NCI-H1694 (cell line): ENCODE measurements at places on chromosomes 1 and 21.

- no peak for DNase-seq
Observed at GRCh38 chr1:33332881-33333280, 12.0 kb upstream of the A3GALT2 start.

DNA sequence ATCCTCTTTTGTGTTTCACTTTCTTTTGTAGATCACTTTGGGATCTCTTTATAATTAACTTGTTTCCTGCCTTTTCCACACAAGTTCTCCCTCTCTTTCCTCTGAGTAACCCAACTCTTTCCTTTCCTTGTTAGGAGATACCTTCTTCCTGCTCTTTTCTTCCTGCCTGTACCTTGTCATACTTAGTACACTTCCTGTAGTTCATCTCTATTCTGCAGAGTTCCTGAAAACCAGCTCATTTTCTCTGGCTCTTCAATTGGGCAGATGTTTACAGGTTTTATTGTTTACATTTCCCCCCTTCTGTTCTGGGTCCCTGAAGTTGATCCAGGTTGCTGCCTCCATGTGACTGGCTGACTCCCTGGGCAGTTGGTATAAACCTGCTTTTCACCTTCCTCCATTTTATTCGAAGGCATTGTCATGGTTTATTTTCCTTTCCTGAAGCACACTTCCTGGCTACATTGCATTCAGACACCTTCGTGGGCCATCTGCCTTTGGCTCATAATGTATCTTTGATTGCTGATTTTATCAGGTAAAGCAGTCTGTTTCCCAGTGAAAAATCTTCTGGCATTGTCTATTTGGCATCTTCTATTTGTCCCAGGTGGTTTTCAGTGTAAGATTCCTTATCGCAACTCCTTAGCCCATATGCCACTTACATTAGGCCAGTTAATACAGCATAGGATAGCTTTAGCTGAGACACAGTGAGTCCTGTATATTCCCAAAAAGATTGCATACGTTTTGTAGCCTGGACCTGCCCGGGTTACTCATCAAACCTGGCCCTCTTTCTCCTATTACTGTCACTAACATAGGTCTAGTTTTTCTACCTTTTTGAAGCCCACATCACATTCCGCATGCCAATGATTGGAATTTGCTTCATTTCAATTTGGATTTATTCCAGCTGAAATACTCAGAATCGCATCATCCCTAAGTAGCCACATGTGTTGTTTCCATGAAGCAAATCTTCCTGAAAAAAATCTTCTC is 15.4 kb downstream of the CTH start:
- DNase-seq, result no peak

GRCh38 chr1:44670751-44671640 is 3.3 kb downstream of the TMEM53 start:
- DNase-seq, result no peak

DNA sequence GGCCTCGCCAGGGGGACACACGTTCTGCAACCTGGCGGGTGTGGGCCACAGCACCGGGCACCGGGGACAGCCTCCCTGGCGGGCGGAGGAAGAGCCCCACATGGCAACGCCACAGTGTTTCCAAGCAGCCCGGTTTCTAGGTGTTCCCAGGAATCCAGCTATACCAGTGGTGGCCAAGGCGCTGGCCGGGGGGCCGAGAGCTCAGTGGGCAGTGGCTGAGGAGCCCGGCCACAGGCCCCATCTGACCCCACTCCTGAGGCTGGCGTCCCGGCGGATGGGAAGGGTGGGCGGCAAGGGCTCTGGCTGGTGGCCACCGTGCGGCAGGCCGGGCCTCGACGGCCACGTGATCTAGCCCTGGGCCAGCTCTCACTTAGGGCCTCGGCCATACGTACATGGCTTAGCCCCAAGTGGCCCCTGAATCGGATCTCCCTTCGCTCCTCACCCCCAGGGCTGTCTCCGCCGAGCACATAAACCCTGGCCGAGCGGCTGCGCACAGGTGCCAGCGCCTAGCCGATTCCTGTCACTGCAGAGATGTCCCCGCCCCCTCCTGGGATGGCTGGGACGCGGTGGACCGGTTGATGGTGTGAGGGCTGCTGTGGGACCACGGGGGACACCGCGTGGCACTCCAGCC is 68.7 kb downstream of the MORN1 start:
- DNase-seq, result no peak

GRCh38 chr1:222250376-222250775 is 297.5 kb downstream of the HHIPL2 start:
- no peak for DNase-seq

DNA sequence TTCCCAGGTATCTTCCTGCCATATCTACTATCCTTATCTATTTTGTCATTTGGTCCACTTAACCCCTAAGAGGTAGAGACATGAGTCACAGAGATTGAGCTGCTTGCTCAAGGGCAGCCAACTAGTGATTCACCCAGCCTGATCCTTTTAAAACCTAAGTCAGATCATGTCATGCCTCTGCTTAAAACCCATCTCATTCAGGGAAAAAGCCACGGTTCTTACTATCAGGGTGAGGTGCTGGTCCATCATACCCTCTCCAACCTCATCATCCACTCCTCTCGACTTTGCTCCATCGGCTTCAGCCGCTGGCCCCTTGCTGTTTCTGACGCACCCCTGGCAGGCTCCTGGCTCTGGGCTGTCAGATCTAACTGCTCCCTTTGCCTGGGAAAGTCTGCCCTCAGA is 14.4 kb upstream of the PPP1R15B start:
- no peak for DNase-seq

DNA sequence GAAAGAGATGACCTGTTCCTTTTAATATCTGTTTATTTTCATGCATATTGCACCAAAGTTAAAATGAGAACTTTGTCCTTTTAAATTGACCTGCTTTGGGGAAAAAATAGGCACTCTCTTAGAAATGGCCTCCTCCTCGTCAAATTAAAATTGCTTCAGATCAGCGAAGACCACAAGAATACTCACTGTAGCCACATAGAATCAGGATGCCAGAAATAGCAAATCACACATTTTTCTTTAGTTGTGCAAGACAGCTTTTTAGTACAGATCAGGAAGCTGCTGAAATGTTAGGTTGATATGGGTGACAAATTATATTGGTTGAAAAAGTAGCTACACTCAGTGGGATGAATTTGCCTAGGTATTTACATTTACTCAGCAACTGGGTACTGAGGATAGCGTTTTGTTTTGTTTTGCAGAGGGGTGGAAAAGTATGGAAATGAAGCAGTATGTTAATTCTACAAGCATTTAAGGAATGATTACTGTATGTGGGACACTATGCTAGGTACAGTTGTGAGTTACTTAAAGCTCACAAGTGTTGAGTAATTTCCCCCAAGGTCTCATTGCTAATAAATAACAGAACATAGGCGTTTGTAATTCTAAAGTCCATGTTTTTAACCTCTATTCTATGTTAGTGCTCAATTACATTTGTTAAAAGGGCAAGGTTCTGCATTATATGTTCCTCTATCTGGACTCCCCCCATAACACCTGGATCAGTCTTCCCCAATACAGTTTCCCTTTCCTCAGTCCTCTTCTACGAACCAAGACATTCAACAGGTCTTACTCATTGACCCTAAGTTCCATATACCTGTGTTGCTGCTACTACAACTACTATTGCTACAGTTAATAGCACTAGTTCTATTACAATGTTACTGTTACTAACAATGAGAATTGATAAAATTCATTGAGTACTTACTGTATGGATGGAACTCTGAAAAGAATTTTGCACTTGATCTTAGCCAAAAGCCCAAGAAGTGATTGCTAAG is 99.4 kb upstream of the S1PR1 start:
- no peak for DNase-seq

DNA sequence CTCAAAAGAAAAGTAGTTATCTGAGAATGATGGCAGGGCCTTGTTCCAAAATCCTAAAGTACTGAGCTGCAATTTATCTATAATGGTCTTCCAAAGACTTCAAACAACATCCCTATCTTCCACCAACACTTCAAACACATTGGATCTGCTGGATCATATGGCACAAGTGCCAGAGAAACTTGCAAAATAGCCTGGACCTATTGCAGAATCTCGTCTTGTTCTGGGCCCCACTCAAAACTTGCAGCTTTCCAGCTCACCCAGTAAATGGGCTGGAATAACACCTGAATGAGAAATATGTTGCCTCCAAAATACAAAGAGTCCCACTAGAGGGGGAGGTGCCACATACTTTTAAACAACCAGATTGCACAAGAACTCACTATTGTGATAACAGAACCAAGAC is 44.0 kb upstream of the PKN2 start:
- no peak for DNase-seq

DNA sequence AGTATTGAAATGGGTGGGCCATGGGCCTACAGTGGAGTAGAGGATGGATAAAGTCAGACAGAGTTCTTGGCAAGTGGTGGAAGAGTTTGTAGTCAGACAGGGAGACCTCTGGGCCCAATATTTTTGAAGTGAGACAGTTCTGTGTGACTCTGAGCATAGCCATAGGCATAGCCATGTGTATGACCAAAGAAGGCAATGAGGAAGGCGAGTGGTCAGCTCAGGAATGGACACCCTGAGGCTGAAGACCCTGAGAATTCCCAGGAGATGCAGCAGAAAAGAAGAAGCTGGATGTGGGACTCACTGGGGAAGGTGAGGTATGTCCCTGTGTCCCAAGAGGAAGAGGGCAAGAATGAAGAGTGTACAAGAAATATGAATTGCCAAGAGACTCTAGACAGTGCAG is 210.6 kb upstream of the IRF2BP2 start:
- DNase-seq, result no peak

DNA sequence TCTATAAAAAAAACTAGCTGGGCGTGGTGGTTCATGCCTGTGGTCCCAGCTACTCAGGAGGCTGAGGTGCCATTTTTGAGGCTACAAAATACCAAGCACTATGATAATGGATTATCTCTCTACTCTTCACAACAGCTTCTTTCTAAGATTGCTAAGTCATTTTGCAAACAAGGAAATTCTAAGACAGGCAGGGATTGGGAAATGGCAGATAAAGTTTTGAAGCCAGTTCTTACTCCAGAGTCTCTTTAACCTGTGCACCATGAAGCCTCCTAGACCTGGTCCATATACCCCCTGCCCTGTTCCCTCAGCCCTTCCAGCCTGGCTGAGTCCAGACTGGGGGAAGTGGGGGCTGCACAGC is 39.5 kb upstream of the DMBX1 start:
- no peak for DNase-seq

GRCh38 chr1:165138960-165139359 is 217.6 kb downstream of the LMX1A start:
- no peak for DNase-seq

DNA sequence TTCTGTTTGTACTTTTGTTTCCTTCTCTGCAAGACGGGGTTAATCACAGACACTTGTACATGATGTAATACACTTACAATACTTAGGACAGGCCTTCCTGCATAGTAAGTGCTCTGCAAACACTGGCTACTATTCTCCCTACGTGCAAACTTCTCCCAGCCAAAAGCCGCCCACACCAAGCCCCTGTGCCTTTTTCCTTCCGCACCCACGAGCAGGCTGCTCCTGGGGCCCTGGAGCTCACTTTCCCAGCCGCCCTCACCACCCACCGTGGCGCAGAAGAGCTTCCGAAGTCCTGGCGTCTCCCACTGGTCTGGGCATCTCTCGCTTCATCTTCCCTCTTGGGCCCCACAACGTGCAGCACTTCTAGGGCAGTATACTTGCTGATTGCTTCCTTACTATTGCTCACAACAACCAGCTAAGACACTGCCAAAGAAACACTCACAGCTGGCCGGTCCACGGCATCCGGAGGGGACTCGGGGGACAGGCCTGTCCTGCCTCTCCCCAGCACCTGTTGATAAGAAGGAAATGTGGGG is 22.5 kb upstream of the GPR157 start:
- DNase-seq, result no peak

- DNase-seq, result no peak
Observed at GRCh38 chr1:203569490-203570318, 56.9 kb upstream of the ATP2B4 start.

GRCh38 chr1:245997471-245998258 is 509.4 kb downstream of the SMYD3 start:
- no peak for DNase-seq

DNA sequence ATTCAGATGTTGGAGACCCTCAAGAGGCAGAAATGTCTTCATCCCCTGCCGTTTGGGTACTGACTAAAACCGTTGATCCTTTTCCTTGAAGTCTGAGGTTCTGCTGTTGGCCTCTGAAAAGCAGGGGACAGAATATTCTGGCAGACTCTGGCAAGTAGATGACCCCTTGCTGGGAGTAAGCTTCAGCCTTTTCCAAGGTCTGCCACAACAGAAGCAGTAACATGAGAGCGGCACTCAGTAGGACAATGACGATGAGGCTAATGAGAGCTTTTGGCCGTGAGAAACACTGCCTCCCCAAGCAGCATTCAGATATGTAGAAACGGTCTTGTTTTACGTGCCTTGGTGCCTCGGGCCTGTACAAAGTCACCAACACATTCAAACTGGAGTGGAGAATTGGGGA is 143.7 kb downstream of the ST6GALNAC5 start:
- no peak for DNase-seq

DNA sequence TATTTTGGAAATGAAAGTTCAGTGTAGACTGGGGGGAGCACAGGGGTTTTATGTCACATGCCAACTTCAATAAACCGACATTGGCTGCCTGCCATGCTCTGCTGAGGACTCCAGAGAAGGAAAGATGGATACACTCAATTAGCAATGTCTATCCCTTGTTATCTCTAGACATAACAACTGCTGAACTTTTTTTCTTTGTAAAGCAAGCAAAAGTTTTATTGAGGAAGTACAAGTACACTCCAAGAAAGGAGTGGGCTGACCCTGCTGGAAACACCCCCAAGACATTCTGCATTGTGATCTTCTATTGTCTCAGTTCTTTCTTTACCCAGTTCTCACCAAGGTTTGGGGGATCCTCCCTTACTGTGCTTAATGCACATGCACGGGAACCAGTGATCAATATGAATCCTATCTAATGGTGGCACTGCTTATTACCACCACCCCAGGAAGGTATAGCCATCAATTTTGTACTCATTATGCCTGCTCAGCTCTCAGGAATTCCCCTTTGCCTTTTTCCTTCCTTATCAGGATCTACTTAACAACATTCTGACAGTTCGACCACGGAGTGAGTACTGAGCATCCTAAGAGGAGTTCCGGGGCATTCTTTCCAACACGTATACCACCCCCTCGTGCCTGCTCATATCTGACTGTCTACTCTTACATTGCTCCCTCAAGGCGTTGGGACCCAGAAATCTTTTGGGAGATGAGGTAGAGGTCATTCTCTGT is 28.7 kb downstream of the SYNJ1 start:
- no peak for DNase-seq

DNA sequence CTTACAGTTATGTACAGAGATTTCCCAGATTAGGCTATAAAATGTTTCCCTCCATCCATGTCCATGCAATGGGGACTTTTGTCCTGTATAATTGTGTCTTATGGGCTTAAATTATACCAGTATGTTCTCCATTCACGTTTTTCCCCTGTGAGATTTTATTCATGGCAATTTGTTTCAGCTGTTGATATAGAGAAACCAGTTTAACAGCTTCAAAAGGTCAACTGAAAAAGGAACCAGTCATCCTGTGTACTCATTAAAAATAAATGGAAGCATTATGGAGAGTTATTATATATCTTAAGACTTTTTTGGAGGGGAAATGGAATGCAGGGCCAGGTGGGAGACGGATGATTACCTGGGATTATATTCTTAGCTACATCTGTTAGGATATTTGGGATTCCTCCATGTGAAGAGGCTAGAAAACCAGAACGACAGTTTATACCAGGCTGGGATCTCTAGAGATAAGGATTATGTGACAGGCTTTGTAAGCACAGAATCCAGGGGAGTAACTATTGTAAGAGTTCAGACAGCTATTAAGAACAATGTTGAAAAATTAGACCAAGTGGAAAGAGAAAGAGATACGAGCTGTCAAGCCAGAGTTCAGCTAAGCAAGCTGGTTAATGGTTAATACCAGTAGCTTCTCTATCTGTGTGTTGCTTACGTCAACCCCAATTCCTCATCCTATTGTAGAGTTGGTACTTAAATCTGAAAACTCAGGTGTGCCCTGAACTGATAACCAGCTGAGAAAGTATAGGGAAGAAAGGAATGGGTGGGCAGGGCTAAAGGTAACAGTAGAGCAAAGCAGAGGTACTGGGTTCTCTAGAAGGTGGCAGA is 12.4 kb upstream of the ZNF697 start:
- no peak for DNase-seq
